ENCODE measurements at places on chromosomes 6 and 20. TPM values are rescaled to one million over a fixed set of nuclear protein-coding genes. Genes with fewer than 3 reads are reported as not detected.

USP49 gene
- 12.0 TPM for total RNA-seq

ATP6V1G2 gene
- total RNA-seq = 2.5 TPM

- H3K36me3 ChIP-seq = no peaks in the 10 kb centered on the region
- DNase-seq = no peak
- H3K4me3 ChIP-seq = no peak overlapping the region
Measured at GRCh38 chr6:125598422-125598821, 151.0 kb upstream of the HEY2 start.

DNA sequence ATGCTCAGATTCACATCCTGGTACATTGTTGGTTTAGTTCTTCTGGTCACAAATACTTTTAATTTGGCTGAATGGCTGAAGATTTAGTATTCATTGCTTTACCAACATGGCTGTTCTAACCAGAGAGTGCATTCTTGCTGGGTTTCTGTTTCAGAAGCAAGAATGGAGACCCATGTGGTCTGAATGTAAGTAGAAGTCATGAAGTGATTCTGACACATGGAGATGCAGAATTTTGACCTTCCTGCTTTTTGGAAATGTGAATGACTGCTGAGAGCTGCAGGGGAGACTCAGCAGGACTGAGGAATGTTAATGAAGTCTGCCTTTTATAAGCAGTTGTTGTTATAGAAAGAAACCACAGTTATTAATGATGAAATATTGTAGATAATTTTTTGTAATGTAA is 576.1 kb upstream of the MARCKS start:
- H3K4me1 ChIP-seq = peaks cover 10% of the 10 kb centered on the region
- H3K27me3 ChIP-seq = no peaks in the 10 kb centered on the region
- H3K36me3 ChIP-seq = peaks cover 6% of the 10 kb centered on the region
- DNase-seq = no peak
- H3K27ac ChIP-seq = peak overlapping the region; percentile 41

- DNase-seq = no peak
- H3K27ac ChIP-seq = peak overlapping the region; percentile 94
- H3K36me3 ChIP-seq = no peaks in the 10 kb centered on the region
- H3K4me1 ChIP-seq = peaks cover 78% of the 10 kb centered on the region
- peak overlapping the region; percentile 8 for H3K4me3 ChIP-seq
Measured at GRCh38 chr6:125231133-125231532, 70.6 kb downstream of the HDDC2 start.

DNA sequence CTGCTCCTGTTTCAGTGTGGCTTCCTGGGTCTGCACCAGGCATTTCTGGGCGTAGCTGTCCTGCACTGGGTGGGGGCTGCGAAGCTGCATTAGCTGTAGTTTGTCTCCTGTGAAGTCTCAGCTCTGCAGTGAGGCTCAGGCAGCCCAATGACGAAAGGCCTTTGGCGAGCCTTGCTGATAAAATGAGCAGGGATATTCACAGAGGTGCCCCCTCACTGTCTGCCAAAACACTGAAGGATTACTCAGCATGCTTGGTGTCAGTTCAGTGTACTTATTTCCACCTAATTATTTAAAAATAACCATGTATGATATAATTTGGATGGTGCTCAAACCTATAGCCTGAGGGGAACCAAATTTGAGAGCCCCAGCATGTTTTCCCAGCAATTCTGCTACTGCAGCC is 73.5 kb downstream of the ECT2L start:
- no peak overlapping the region for H3K4me3 ChIP-seq
- peak overlapping the region; percentile 68 for H3K27ac ChIP-seq
- H3K4me1 ChIP-seq = peaks cover 28% of the 10 kb centered on the region

DNA sequence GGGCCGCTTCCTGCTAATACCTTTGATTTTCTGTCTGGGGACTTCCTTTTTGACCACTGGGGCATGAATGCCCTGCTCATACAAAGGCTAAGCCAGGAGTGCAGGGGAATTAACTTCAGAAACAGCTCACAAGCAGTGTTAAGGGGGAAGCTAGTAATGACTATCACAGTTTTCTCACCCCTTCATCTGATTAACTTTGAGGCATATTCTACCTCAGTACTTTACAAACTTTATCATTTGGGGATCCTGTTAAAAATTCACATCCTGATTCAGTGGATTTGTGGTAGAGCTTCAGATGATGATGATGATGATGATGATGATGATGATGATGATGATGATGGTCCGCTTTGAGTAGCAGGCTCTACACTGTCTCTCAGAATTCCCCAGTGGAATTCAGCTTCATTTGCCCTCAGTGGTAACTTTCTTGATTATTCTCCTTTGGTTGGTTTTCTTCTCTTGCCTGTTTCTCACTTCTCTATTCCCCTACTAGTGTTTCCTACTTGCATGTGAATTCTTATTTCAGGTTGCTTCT is 78.4 kb upstream of the TMEM170B start:
- DNase-seq = no peak
- H3K27ac ChIP-seq = no peak overlapping the region
- no peak overlapping the region for H3K4me3 ChIP-seq

GRCh38 chr6:135871296-135871695 is 19.8 kb downstream of the PDE7B start:
- H3K4me3 ChIP-seq = no peak overlapping the region
- H3K27ac ChIP-seq = peak overlapping the region; percentile 50
- no peak for DNase-seq
- no peaks in the 10 kb centered on the region for H3K36me3 ChIP-seq

DNA sequence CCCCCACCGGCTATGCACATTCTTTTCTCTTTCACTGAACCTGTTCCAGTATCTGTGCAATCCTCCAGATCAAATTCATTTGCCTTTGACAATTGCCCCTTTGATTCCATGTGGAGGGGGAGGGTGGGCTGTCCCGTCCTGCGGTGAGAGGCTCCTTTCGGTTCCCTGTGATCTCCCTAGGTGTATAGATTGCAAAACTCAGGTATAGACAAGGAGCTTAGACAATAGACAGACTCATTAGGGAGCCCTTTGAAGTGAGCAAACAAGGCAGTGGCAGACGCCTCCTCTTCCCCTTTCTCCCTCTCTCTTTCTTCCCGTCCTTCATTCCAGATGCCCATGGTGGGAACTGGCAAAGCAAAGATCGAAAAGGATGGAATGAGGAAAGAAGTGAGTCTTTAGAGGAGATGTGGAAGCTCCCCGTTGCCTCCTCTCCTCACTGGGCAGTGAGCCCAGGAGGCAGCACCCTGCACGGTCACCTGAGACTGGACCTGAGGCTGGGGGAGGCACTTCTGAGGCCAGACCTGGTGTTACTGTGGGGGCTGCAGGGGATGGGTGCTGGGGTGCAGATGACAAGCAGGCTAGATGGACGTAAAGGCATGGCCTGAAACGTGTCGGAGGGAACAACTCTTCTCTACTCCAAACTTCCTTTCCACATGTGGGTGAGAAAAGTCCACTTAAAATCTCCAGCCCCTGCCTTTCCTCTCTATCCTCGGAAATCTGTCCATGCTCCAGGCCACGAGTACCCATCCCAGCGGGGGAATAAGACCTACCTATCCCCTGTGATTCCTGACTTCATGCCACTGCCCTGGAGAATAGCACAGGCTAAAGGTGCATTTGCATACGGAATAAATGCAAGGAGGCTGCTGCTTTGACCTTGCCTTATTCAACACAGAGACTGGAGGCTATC is 256.6 kb upstream of the FOXQ1 start:
- no peak overlapping the region for H3K4me3 ChIP-seq
- peaks cover 7% of the 10 kb centered on the region for H3K4me1 ChIP-seq
- H3K27ac ChIP-seq = no peak overlapping the region
- DNase-seq = no peak
- H3K27me3 ChIP-seq = peaks cover 8% of the 10 kb centered on the region

DNA sequence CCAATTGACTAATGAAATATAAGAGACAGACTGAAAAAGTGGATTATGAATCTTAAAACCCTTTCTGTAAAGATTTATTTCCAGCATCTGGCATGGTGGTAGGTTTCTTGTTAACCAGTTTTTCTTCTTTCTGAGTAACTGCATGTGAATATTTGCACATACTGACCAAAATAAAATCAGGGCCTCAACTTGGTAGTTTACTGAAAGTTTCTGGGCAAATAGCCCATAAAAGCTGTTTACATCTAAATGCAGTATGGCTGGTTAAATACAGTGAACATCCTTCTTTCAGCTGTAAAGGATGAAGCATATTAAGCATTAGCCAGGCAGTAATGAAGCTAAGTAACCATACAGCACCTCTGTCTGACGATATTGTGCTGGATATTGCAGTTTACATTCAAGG is 83.6 kb upstream of the EYS start:
- H3K36me3 ChIP-seq = peaks cover 2% of the 10 kb centered on the region
- no peak overlapping the region for H3K4me3 ChIP-seq
- peaks cover 26% of the 10 kb centered on the region for H3K4me1 ChIP-seq
- H3K27ac ChIP-seq = peak overlapping the region; percentile 53

DNA sequence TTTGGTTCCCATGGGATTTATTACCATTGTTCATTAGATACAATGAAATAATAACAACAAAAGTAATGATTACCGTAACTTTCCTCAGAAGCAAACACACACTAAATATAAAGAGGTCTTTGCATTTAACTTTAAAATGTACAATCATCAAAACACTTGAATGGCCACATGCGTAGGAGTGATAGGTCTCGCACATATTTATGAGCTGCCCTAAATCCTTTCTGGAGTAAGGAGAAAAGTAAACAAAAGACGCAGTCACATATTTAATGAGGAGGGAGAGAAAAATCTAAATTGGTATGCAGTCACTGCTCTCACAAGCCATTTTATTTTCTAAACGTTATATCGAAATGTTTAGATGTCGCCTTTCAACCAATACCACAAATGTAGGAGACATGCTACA is 129.4 kb upstream of the TCF21 start:
- DNase-seq = no peak
- H3K27ac ChIP-seq = no peak overlapping the region
- no peaks in the 10 kb centered on the region for H3K36me3 ChIP-seq
- peaks cover 44% of the 10 kb centered on the region for H3K4me1 ChIP-seq
- no peaks in the 10 kb centered on the region for H3K27me3 ChIP-seq

- peaks cover 2% of the 10 kb centered on the region for H3K36me3 ChIP-seq
- H3K4me1 ChIP-seq = peaks cover 12% of the 10 kb centered on the region
- H3K27me3 ChIP-seq = no peaks in the 10 kb centered on the region
- DNase-seq = peak; percentile 36
- no peak overlapping the region for H3K4me3 ChIP-seq
Measured at GRCh38 chr6:170125456-170126300, 165.2 kb downstream of the DLL1 start.

DNA sequence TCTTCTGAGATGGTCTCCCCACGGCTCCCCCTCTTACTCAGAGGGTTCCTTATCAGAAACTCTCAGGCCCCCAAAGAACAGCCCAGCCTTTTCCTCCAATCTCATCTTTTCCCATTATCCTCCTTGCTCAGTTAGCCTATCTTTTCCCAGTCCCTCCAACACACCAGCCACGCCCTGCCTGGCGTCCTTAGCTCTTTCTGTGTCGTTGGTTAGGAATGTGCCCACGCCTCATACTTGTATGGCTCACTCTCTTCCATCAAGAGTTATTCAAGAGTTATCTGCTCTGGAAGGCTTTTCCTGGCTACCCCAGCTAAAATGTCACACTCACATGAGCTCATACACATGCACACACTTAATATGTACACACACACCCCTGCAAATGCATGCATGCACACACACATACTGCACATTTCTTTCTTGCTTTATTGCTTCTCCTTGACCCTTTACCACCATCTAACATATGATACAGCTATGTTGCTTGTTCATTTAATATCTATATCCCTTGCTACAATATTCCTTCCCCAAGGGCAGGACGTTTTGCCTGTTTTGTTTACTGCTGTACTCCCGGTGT is 37.6 kb downstream of the SLC2A10 start:
- H3K27ac ChIP-seq = no peak overlapping the region
- no peaks in the 10 kb centered on the region for H3K27me3 ChIP-seq
- DNase-seq = no peak
- peaks cover 44% of the 10 kb centered on the region for H3K4me1 ChIP-seq

GRCh38 chr20:34983089-34983820 is 27.6 kb downstream of the MYH7B start:
- DNase-seq = no peak
- H3K4me1 ChIP-seq = peaks cover 3% of the 10 kb centered on the region
- H3K4me3 ChIP-seq = no peak overlapping the region
- H3K27ac ChIP-seq = no peak overlapping the region

DNA sequence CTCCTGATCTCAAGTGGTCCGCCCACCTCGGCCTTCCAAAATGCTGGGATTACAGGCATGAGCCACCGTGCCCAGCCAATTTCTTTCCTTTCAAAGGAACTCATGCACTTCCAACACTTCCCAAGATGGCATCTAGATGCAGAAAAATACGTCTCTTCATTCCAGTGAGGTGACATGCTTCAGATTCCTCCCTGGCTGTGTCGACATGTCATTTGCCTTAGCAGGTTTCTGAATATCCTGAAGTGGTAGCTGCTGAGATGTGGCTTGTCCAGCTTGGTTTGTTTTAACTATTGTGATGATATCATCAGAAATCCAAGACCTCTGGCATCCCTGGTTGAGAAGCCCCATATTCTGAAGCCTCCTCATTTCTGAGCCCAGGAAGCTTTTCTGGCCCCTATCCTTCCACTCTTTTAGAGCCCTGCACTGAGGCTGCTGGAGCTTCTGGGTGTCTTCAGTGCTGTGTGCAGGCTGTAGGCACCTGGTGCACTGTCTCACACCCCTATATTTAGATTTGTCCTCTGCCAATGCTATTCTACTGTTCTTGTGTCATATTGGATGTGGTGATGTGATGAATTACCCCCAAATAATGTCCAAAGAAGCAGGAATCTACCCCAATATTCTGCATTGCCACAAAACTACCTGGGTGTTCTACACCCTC is 73.3 kb upstream of the E2F3 start:
- no peaks in the 10 kb centered on the region for H3K36me3 ChIP-seq
- H3K27ac ChIP-seq = no peak overlapping the region
- H3K27me3 ChIP-seq = peaks cover 6% of the 10 kb centered on the region
- no peaks in the 10 kb centered on the region for H3K4me1 ChIP-seq
- no peak for DNase-seq
- no peak overlapping the region for H3K4me3 ChIP-seq

GRCh38 chr6:149931501-149931900 is 8.6 kb upstream of the RAET1G start:
- H3K4me1 ChIP-seq = no peaks in the 10 kb centered on the region
- H3K27ac ChIP-seq = no peak overlapping the region
- no peak overlapping the region for H3K4me3 ChIP-seq
- DNase-seq = no peak
- H3K27me3 ChIP-seq = peaks cover 89% of the 10 kb centered on the region

GRCh38 chr6:83592770-83593394 is 80.5 kb downstream of the PRSS35 start:
- no peaks in the 10 kb centered on the region for H3K27me3 ChIP-seq
- peaks cover 12% of the 10 kb centered on the region for H3K4me1 ChIP-seq
- no peak overlapping the region for H3K27ac ChIP-seq
- no peaks in the 10 kb centered on the region for H3K36me3 ChIP-seq
- no peak for DNase-seq

GRCh38 chr6:73394577-73395354 is at the start of gene DDX43:
DDX43 (plus strand) TSS chr6:73394828; CDS start chr6:73394906, 78 bp downstream.
- H3K27me3 ChIP-seq = peaks cover 2% of the 10 kb centered on the region
- DNase-seq = no peak

- H3K27me3 ChIP-seq = no peaks in the 10 kb centered on the region
- H3K4me1 ChIP-seq = no peaks in the 10 kb centered on the region
- H3K36me3 ChIP-seq = peaks cover 68% of the 10 kb centered on the region
- H3K4me3 ChIP-seq = no peak overlapping the region
Measured at GRCh38 chr6:160050022-160050421, 71.6 kb upstream of the SLC22A1 start.

All from mesothelial cell of epicardium (in vitro differentiated cells).